ENCODE measurements at places on chromosomes 1 and 21.
A peak's percentile ranks its signal among the peaks of the same experiment; 100 is the strongest.

GRCh38 chr1:65148548-65149350, 746 bp downstream of the AK4 start:
- DNase-seq: peak; percentile 35

GRCh38 chr1:154711416-154711815, 103.4 kb upstream of the ADAR start:
- no peak for DNase-seq

- DNase-seq: no peak
These were observed 36.6 kb upstream of the SSX2IP start for GRCh38 chr1:84726593-84727499.

- DNase-seq: no peak
These were observed 121.1 kb downstream of the FOXD2 start for GRCh38 chr1:47558601-47559593.

Data from CD14-positive monocyte (primary cell).